Activated gamma-delta T cell (primary cell): ENCODE measurements at places on chromosomes 7 and 10.

DNA sequence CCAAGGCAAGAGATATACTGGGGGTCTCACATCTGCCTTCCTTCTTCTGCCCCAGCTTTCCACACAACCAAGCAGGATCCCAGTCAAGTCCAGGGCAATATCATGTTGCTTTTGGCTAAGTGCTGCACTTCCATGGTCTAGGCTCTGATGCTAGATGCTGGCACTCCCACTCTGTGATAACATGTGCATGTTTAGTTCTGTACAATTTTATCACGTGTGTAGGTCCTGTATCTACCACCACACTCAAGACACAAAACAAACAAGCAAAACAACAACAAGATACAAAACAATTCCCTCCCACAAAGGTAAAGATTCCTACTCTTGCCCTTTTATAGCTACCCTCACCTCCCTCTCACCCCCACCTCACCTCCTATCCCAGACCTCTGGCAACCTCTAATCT, 105.6 kb upstream of the HABP2 start:
- DNase-seq: no peak

- DNase-seq: no peak
Measured at GRCh38 chr10:5147981-5148677, 36.8 kb downstream of the AKR1C8 start.

DNA sequence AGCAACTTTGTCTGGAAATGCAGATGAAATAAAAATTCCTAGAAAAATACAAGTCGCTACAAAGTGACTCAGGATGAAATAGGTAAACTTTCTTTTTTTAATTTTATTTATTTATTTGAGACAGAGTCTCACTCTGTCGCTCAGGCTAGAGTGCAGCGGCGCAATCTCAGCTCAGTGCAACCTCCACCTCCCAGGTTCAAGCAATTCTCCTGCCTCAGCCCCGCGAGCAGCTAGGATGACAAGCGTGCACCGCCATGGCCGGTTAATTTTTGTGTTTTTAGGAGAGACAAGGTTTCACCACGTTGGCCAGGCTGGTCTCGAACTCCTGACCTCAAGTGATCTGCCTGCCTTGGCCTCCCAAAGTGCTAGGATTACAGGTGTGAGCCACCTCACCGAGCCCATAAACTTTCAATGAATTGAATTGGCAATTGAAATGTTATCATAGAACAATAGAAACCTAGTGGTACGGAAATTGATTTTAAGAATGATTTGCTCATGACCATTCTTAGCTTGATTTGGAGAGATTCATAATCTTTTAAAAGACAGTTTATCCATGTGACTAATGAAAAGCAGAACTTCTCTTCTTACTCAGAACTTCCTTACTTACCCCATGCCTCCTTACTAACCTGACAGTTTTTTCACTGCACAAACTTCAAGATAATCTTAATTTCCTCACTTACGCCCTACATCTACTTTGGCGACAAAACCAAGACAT, 161.7 kb downstream of the FAM107B start:
- no peak for DNase-seq

- no peak for DNase-seq
Measured at GRCh38 chr7:112173568-112173905, 32.7 kb downstream of the DOCK4 start.

DNA sequence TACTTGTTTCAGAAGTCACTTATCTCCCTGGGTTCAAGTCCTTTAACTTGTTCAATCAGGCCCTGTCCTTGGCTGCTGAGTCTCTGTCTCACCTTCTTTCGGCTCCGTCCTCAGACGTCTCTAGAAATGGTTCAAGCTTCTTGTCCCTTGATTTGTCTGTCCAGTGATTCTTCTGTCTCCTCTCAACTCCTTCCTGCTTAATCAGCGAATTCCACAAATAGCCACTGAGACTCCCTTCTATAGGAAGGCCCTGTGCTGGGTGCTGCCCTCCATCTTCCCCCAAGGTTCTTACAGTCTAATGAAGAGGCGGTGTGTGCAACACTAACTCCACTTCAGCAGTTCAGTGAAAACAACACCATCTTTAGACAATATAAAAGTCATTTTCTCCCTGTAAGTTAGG, 12.7 kb downstream of the FAM241B start:
- no peak for DNase-seq

- DNase-seq: no peak
Measured at GRCh38 chr10:132445516-132446194, 48.7 kb downstream of the PWWP2B start.

DNA sequence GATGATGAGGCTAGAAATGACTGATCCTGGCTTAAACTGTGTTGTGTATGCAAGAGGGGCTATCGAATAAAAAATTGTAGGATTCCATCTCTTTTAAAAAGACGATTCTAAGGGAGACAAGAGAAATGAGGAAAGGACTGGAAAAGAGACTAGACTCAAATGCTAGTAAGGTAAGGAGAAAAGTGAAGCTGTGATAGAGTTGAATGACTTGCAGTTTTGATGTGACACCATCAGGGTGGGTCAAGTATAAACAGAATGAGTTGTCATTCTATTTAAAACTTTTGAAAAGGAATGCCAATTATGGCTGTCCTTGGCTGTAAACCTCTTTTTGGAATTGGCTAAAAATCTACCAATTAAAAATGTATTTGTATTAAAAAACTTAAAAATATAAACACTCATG, 184.5 kb upstream of the PHF14 start:
- DNase-seq: no peak

DNA sequence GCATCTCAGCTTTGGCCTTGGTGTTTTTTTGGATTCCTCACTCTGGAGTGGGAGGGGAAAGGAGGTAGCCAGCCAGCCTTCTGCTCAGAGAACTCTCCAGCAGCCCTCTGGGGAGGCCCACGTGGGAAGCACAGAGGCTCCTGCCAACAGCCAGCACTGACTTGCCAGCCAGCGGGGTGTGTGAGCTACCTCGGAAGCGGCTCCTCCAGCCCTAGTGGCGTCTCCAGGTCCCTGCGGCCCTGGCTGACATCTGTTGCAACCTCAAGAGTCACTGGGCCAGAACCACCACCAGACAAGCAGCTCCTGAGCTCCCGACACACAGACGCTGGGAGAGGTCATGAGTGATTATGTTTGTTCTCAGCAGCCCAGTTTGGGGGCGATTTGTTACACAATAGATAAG, 180.2 kb upstream of the FZD8 start:
- DNase-seq: no peak

- no peak for DNase-seq
Measured at GRCh38 chr10:8037941-8038894, 16.3 kb upstream of the GATA3 start.

GRCh38 chr10:62237506-62237905, 31.1 kb downstream of the RTKN2 start:
- no peak for DNase-seq

DNA sequence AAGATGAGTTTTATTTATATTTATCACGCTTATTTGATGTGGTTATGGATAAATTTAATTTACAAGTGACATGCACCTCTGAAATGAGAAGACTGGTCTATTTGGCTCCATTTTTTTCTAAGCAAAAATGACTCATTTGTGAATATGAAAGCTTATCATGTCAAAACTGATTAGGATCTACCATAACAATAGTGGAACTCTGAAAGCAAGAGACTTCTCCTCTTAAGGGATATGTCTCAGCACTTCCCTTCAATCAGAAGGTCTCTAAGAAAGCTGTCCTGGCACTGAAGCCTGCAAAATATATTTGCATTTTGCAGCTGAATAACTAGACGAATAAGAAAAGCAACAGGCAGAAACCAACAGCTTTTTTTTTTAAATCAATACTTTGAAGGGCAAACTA, 12.7 kb downstream of the FAS start:
- no peak for DNase-seq

GRCh38 chr7:70712942-70713341, 419.0 kb upstream of the GALNT17 start:
- no peak for DNase-seq

GRCh38 chr7:55185941-55186609, 167.3 kb downstream of the EGFR start:
- DNase-seq: no peak

GRCh38 chr7:114793155-114793845, 128.6 kb upstream of the MDFIC start:
- DNase-seq: no peak

- no peak for DNase-seq
Measured at GRCh38 chr10:22945934-22946673, 18.3 kb downstream of the ARMC3 start.

GRCh38 chr10:77699080-77699645, 61.6 kb upstream of the KCNMA1 start:
- DNase-seq: no peak

DNA sequence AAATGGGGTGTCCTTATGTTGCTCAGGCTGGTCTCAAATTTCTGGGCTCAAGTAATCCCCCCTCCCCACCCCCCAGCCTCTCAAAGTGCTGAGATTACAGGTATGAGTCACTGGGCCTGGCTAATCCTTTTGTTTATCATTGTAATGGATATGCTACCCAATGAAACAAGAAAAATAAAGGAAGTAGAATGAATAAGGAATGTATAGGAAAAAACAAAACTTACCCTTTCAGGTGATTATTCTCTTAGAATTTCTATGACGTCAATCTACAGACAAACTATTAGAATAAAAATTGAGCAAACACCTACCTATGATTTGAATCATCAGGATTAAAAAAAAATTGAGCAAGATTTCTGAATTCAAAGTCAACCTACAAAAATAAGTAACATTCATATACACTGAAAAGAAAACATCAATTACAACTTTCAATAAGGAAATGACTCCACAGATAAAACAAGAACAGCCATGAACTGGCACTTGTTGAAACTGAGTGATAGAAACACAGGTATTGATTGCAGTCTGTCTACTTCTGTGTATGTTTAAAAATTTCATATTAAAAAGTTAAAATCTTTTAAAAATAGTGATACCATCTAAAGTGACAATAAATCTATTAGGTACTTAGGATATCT, 12.2 kb downstream of the ADAM12 start:
- no peak for DNase-seq

DNA sequence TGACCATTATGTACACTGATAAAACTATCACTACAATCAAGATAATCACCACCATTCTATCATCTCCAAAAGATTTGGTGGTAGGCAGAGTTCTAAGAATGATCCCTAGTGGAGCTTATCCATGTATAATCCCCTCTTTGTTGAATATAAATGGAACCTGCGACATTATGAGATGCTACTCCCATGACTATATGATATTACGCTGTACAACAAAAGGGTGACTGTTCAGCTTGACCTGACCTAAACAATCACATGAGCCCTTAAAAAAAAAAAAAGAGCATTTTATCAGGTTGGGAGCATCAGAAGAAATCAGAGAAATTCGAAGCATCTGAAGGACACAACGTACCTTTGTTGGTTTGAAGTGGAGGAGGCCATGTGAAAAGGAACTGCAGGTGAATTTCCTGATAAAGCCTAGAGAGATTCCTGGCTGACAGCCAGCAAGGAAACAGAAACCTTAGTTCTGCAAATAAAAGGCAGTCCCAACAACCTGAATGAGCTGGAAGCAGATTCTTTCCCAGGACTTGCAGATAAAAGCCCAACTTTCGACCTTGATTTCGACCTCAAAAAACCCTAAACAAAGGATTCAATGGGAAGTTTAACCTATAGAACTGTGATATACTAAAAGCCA, 270.7 kb downstream of the ADRA2A start:
- no peak for DNase-seq

GRCh38 chr7:116187400-116187799, 22.9 kb upstream of the TES start:
- DNase-seq: no peak

- no peak for DNase-seq
Measured at GRCh38 chr10:71990706-71991269, 26.6 kb downstream of the CHST3 start.

DNA sequence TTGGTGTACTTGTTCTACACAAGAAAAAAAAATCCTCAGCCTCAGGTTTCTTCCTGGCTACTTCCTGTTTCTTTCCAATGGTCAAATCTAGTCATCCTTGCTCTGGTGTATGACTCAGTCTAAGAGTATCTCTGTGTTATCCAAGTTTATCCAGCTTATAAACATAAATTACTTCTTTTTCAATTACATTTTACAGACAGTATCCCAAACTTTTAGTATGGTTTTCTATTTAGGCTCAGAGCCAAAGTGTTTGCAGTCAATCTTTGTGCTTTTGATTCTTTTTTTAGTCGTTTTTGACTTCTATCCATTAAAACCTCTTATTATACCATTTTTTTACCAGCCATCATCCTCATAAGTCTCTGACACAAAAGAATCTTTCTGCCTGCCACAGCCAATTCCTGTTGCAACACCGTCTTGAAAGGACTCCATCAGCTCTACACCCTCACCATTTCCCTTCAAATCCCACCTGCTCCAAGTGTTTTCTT, 294.6 kb downstream of the PTEN start:
- DNase-seq: no peak

DNA sequence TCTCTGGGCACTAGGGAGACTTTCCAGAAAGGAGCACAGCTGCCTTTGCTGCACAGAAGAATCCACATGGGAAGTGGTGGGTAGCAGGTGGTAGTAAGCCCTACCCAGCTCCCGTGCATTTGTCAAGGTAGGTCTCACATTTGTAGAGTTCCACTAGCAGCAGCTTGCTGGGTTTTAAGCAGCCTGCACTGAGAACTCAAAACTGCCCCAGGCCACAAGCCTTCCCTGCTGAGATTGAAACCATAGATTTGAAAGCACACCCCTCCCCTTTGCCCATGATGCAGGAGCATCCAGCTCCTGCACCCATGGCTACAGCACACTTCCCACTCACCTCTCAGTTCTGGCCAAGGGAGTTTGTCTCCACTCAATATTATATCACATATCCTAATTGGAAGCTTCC, 604.5 kb upstream of the STEAP1 start:
- DNase-seq: no peak

DNA sequence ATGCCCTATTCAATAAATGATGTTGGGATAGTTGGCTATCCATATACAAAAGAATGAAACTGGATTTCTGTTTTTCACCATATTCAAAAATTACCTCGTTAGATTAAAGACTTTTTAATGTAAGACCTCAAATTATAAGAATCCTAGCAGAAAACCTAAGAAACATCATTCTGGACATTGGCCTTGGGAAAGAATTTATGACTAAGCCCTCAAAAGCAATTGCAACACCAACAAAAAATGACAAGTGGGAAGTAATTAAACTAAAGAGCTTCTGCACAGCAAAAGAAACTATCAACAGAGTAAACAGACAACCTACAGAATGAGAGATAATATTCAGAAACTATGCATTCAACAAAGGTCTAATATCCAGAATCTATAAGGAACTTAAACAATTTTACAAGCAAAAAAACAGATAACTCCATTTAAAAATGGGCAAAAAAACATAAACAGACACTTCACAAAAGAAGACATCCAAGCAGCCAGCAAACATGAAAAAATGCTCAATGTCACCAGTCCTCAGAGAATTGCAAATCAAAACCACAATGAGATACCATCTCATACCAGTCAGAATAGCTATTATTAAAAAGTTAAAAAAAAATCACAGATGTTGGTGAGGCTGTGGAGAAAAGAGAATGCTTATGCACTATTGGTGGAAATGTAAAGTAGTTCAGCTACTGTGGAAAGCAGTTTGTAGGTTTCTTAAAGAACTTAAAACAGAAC, 309.8 kb downstream of the AHR start:
- no peak for DNase-seq
